ENCODE measurements at places on chromosomes 6 and 20.

GRCh38 chr20:23049201-23050075, at the start of gene THBD:
Gene THBD, minus strand, starts transcription at chr20:23049672. Its CDS starts 168 bp downstream, at chr20:23049504.
- peak; percentile 94 for DNase-seq

DNA sequence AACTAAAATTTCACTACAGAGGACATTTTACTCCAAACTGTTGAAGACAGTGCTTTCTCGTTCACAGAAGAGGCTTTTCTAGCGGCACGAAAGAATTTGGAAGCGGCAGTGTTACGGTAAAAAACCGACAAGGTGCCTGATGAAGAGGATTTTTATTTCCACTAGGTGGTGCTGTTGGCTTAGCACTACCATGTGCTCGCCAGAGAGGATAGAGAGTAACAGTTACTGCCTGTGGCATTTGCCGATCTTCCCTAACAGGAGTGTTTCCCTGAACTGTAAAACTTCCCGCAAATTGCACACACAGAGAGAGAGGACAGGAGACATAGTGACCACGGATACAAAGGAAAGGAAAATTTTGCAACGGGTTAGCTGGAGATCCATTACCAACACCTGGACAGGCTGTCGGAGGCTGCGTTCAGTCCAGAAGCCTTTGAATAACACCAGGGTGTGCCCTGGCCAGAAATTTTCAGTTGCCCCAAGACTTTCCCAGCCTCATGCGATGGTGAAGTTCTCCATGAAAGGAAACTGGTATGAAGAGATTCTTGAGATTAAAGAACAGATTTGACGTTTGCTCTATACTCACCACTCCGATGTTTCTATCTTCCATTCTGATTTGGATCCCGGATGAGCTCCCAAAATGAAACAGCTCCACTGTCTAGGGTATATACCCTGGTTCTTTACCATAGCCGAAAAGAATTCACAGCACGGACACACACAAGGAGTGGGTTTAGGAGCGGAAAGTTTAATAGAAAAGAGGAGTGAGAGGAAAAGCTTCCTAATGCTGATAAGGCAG, 48.1 kb downstream of the HLA-DPB1 start:
- no peak for DNase-seq

DNA sequence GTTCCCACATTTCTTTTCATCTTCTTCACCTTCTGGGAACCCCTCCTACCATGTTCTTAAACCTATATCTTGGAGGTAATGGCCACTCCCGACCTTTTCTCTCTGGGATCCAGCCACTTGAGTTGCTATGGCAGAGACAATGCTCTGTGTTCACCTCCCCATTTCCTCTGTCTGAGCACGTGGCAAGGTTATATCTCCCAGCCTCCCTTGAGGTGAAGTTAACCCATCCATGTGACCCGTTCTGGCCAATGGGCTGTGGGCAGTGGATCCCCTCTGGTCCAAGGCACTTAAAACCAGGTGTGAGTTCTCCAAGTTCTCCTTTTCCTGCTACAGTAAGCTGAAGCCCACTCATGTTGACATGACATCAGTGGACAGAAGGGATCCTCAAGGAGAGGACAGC, 261.4 kb downstream of the LRFN2 start:
- no peak for DNase-seq

- peak; percentile 63 for DNase-seq
These were observed 3.1 kb downstream of the PLAGL2 start for GRCh38 chr20:32204205-32205109.

DNA sequence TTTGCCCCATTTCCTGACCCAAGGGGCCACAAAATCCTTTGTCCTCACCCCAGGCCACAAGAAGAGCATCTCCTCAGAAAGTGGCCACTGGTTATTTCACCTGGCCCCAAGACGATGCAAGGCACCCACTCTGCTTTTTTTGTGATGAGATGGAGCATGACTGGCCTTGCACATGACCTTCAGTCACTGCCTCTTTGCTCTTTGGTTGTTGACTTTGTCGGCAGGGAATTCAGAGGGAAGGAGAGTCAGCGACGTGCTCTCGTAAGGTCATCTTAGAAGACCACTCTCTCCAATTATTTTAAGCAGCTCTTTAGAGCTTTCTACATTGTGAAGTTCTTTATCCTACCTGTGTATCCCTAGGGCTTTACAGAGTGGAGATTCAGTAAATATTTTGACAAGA, 306.7 kb downstream of the PLCB1 start:
- DNase-seq = no peak

DNA sequence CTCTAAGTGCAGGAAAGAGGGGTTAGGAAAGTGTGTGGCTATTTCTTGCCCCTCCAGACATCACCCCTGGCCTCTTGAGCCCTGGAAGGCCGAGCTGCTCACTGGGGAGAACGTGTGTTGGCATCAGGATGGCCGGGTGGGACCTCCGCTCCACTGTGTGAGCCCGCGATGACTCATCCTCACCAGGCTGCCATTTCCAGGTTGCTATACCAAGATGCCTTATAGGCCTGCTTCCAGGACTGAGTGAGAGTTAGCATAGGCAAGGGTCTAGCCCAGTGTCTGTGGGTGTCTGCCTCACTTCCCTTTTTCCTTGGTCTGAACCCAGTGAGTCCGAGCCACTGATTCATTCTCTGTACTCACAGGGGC, 105.0 kb downstream of the MRPL14 start:
- no peak for DNase-seq

- DNase-seq = no peak
These were observed 92.7 kb upstream of the AFDN start for GRCh38 chr6:167733740-167734661.

DNA sequence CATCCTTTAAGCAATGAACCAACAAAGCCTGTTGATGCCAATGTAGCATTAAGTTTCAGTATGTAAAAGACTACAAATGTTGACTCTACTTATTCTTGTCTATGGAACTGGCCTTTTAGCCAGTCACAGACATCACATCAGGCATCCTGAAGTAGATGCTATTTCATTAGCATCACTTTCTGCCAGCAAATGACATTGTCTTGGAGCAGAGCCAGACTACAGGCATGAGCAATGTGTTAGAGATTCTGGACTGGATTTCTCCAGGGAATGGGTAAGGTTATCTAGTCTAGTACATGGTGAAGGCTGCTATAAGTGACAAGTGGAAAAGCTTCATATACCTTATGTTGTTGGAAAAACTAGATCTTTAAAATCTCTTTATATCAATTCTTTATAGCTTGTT, 142.9 kb downstream of the ADGRB3 start:
- no peak for DNase-seq

DNA sequence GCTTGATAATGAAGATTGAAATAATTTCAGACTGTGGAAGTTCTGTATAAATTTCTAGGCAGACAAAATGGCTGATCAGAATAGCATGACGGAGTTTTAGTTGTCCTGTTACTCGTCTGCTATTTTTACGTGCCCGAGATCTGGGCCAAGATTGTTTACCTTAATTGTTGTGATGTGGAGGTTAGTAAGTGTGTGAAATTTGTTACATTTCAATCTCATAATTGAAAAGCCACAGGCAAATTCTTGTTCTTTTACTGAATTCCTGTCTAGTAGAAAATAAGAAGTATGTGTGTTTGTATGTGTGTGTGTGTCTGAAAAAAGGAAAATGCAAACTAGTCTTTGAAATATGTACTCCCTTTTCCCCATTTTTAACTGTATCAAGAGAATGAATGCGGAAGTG, 115.2 kb downstream of the UTRN start:
- DNase-seq = no peak

DNA sequence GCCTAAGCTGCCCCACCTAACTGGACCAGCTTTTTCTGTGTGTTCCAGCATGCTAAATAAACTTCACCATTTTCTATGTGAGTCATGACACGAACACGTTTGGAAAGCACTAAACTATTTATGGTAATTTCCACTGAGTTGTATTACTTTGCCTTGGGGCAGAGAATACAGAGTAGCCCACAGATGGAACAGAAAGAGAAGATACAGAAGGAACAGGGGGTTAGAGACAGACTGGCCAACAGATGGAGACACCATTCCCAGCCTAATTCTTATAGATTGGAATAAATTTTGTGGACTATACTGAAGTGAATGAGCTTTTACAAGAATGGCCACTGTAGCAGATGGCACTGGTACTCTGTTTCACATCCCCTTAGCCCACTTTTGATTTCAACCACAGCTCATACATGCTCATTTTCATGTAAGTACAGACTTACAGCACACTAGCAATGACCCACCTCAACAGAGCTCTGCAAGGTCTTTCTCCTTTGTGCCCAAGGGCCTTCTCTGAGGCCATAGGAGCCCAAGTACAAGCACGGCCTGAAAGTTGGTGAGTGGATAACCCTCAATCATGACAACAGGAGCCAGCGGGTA, 13.1 kb upstream of the NT5DC1 start:
- DNase-seq = no peak

DNA sequence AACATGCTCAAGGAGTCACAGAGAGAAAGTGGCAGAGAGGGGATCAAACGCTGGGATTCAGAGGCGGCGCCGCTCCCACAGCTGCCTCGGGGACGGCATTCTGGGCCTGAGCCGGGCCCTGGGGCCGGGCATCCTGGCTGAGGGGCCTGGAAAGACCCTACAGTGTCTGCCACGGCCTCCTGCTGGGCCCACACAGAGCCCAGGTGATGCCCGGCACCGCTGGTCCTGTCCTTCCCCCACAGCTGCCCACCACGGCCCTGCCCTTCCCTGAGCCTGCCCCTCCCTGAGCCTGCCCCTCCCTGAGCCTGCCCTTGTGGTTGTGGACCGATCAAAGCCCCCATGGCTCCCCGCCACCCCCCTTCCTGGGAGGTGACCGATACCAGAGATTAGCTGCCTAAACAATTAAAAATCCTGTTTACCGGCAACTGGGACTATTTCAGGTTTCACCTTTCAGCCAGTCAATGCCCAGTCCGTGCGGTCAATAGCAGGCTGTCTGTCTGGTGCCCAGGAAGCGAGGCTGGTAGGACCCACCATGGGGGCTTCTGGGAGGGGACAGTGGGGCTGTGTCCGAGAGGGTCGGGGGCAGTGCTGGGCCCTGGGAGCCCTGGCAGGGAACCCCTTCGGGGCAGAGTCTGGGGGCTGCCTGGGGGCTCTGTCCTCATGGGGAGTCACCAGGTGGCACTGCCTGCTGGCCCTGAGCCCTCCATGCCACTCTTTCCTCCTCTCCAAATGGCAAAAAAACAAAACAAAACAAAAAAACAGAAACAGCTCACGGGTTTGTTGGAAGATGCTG, 55.4 kb upstream of the GATA5 start:
- DNase-seq = no peak

- DNase-seq = no peak
These were observed 453.4 kb upstream of the SPTLC3 start for GRCh38 chr20:12555369-12555768.

GRCh38 chr6:64037427-64037826, 401.8 kb downstream of the PHF3 start:
- no peak for DNase-seq

- DNase-seq = peak; percentile 32
These were observed 4.3 kb downstream of the MTCL3 start for GRCh38 chr6:127514773-127515227.

DNA sequence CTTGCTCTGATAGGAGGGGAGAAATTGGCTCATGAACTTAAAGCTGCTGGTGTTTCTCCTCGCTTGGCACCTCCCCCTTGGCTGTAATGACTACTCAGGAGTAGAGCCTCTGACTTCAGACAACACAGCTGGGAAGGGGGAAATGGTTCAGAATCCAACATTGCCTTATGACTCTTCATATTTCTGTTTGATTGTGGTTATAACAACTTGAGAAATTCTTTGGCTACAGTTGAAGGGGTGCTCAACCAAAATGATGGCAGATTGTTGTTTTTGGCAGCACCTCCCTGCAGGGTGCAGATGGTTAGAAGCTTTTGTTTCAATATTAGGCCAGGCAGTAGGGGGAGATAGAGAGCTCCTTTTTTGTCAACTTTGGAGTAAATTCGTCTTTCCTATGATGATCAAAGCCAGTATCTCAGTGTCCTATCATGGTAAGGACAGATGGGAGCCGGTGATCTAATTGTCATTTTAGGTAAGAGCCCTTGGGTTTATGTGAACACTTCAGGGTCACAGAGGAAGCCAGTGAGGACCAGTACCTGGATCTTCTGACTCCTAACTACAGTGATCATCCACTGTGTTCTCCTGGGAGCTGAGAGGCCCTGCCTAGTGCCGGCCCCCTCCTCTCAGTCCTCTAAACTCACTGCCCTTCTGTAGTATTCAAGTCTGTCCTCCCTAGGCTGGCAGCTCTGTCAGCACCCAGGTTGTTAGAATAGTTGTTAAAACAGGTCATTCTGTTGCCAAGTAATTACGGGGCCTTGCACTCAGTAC, 39.9 kb downstream of the RPRD1B start:
- no peak for DNase-seq

- DNase-seq = no peak
These were observed 39.5 kb downstream of the NCR2 start for GRCh38 chr6:41374618-41375590.

DNA sequence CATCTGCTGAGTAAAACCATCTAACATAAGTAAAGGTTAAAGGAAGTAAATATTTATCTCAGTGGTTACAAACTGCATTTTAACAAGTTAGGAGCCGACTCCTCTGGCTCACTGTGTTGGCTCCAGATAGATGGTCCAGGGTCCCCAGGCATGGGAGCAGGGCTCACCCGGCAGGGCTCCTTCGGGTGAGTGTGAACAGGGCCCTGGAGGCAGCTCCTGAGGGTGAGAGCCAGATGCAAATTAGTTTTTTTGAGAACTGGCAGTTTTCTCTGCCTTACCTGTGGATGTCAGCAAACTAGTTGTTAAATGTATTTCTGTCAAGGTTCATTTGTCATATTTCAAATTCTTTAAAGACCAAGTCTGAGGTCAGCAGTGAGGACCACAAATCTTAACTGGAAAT, 21.5 kb downstream of the TPBG start:
- DNase-seq = no peak

GRCh38 chr20:9490161-9490560, 24.2 kb upstream of the LAMP5 start:
- no peak for DNase-seq

GRCh38 chr6:39791311-39791710, 865 bp upstream of the DAAM2 start:
- DNase-seq = no peak

DNA sequence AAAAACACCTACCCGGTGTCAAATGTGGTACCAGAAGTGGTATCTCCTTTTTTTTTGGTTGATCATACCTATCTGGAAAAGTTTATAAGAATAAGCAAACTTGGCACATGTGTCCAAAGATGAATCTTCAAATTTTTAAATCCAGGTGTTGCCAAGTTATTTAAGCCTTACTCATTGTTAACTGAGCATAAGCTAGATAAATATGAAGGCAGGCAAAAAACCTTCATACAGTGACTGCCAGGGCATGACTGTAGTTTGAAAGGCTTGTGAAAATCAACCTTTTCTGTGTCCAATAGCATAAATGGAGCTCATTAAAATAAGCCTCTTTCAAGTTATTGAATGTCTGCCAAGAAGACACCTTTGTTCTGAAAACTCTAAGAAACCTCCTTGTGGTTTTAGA, 699.2 kb downstream of the DOK5 start:
- DNase-seq = no peak

DNA sequence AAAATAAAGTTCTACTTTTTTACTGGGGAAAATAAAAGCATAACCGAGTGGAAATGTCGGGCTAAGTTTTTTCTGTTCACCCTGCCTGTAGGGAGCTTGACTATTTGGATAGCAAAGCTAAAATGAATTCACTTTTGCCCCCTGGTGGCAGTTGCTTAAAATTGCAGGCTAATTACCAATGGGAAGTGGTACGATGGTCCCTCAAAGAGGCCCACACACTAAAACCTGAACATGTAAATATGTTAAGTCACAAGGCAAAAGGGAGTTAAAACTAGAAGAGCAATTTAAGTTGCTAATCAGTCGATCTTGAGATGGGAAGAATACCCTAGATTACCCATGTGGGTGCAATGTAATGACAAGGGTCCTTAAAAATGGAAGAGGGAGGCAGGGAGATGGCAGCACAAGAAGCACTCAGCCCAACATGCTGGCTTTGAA, 916 bp upstream of the SUN5 start:
- DNase-seq = no peak
